ENCODE measurements at places on chromosomes 2 and 18.
A peak's percentile ranks its signal among the peaks of the same experiment; 100 is the strongest.

DNA sequence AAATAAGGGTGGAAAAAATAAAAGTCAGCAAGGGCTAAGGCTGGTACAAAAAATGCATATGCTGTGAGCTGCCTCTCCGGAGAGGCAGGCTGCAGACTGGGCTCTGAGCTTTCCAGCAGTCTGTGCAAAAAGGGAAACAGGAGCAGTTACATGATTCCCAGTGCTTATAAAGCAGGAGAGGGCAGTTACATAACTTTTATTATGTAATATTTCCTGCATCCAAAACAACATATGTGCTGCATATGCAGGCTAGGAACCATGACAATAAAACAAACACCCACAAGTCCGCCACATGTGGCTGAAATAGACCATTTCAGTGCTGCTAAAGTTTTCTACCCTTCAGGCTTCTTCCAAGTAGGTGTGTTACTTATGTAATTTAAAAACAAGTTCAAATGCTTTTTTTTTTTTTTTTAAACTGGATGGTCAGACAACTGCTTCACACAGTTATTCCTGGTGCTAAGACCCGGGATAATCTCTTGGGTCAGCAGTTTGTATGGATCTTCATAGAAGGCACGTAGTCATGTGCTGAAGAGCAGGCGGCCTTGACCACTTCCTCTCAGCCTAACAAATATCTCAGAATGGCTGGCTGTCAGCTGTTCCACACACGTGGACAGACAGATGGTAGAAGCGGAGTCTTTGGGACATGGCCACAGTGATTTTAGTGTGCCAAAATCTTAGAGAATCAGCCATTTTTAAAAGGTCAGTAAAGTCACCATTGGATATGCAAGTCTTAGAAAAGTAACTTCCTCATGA is 43.5 kb downstream of the ARMC9 start:
- no peak for DNase-seq

DNA sequence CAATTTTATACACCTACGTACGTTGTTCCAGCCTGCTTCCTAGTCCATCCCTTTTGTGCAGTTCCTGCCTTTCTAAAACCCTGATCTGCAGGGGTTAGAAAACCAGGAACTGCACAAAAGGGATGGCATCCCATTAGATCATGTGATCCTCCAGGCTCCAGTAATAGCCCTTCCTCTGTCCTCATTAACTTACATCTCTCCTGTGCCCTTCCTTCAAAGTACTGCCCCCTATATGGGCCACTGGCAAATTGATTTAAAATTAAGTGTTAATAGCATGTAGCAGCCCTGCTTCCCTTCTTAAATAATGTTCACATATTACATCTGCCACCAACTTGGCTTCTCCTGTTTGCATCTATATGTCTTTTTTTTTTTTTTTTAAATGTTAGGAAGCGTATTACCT is 61.3 kb upstream of the NXPH2 start:
- no peak for DNase-seq

GRCh38 chr18:77203071-77203470 is 46.6 kb upstream of the GALR1 start:
- DNase-seq = no peak

GRCh38 chr2:185372188-185372587 is 366.4 kb upstream of the FSIP2 start:
- DNase-seq = no peak

DNA sequence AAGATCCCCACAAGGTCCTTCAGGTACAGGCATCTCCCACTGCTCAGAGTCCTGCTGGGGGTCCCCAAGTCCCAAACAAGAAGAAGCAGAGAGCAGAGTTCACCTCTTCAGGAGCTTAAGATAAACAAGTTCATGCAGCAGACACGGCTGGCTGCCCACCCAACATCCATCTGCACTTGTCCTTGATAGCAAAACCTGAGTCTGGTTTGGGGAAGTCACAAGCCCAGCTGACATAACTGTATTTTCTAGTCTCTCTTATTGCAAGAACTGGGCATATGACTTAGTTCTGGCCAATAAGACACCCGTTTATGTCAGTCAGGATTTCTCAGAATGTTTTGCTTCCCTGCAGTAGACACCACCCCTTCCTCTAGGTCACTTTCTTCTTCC is 31.8 kb downstream of the AFF3 start:
- no peak for DNase-seq

DNA sequence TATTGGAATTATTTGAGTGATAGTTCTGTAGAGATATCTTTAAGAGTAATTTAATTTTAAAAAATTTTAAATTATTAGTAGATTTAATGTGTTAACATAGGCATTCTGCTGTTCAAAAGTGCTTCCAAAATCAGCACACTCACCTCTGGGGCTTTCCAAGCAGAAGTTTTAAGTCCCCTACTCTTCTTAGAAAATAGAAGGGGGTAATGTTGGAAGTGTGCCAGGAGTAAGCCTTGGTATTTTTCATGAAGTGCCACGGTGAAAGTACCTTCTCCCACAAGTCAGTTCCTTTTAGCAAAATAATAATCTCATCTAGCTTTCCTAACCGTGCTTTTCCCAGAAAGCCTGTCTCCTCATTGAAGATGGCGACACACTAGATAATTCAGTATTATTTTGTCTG is 3.9 kb upstream of the TNFRSF11A start:
- no peak for DNase-seq

DNA sequence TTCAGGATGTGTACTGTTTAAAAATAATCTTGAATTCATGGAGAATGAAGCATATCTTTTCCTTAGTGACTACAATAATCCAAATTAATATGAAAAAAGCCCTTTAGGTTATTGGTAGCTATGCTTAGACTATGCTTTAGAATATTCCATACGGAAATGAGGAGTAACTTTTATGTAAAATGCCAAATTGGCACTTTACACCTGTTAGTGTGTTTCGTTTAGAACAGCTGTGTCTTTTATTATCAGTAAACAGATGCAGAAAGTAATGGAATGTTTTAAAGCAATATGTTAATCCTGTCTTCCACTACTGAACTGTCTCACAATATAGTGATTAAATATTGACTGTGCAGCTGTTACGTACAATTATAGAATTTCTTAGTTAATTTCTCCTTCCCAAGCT is 129.6 kb downstream of the PMS1 start:
- DNase-seq = no peak

- no peak for DNase-seq
Measured at GRCh38 chr2:196967116-196967515, 40.6 kb upstream of the PGAP1 start.

DNA sequence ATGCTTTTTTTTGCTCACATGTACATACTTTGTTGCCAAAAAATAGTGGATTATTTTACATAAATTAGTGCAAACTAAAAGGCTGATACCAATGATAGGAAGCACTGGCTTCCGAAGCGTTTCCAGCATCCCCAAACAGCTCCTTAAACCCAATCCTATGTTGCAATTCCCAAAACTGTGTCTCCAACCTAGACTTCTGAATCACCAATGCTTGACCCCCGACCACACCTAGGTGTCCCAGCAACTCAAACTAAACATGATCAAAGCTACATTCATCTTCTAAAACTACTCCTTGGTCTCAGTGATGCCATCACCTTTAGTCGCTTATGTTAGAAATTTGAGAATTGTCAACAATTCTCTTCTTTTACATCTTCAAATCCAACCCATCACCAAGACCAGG is 13.4 kb downstream of the ATP8B1 start:
- DNase-seq = no peak

GRCh38 chr2:113768770-113769169 is 12.3 kb upstream of the SLC35F5 start:
- DNase-seq = no peak

DNA sequence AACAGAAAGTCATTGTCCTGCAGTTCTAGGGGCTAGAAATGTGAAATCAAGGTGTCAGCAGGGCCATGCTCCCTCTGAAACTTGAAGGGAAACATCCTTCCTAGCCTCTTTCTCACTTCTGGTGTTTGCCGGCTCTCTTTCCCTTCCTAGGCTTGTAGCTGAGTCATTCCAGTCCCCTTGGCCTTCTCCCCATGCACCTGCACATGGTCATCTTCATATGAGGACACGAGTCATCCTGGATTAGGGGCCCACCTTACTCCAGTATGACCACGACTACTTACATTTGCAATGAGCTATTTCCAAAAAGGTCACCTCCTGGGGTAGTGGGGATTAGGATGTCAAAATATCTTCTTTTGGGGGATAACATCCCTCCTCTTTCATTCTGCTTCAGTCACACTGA is 168.5 kb upstream of the CXCR4 start:
- DNase-seq = no peak

GRCh38 chr2:98461498-98462049 is 16.9 kb downstream of the INPP4A start:
- no peak for DNase-seq

- DNase-seq = peak; percentile 63
Measured at GRCh38 chr18:79522451-79523205, 126.9 kb downstream of the NFATC1 start.

DNA sequence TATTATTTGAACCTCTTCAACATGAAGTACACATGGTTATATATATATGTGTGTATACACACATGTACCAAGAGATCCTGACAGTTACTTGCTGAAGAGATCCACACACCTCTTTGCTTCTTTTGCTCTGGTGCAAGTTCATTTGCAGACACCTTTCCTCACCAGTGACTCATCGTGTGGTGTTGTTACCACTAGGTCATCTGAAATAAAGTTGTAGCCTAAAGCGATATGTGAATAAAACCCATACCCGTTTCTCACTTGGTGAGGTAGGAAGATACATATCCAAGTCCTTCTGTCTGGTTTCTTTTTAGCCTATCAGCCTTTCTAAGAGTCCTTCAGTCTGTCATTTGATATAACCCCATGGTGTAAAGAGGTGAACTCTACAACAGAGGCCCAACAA is 379.4 kb upstream of the RAB12 start:
- DNase-seq = no peak

- DNase-seq = peak; percentile 15
Measured at GRCh38 chr18:73842795-73843394, 304.7 kb downstream of the FBXO15 start.

GRCh38 chr2:229601396-229601795 is 113.0 kb downstream of the DNER start:
- DNase-seq = no peak

GRCh38 chr2:136206613-136207012 is 88.7 kb upstream of the CXCR4 start:
- peak; percentile 84 for DNase-seq

- DNase-seq = no peak
Measured at GRCh38 chr2:148680462-148680861, 35.9 kb downstream of the EPC2 start.

GRCh38 chr18:47748847-47749599 is 181.4 kb downstream of the SMAD2 start:
- peak; percentile 83 for DNase-seq

DNA sequence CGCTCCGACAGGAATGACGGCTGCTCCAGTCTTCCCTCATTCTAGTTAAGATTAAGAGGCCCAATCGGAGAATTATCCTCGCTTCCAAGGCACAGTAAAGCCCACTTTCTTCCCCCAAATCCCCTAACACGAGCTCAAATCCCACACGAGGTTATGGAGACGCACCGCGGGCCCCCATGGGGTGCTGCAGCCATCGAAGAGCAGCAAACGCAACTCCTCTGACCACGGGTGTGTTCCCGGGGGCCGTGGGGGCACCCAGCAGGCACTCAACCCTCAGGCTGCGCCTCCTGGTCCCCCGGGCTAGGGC is 446 bp downstream of the COPS9 start:
- no peak for DNase-seq

DNA sequence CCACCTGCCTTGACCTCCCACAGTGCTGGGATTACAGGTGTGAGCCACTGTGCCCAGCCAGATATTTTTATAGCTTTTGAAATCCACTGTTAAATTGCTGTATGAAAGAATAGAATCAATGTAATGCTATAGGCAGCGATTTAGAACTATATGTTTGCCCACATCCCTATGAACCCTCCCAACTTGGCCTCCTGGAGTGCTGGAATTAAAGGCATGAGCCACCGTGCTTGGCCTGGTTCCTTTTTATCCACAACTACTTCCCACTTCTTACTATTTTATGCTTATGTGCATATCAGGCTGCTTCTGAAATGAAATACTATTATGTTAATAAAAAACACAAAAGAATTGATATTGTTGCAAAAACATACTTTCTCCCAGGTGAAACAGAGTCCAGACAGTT is 11.6 kb upstream of the PTPN2 start:
- DNase-seq = no peak

Data from CD4-positive, alpha-beta T cell treated with Interleukin-1 beta for 1 hour (primary cell).